NCI-H460 (cell line): ENCODE measurements at places on chromosomes 1 and 21. TPM values are rescaled to one million over a fixed set of nuclear protein-coding genes. Genes with fewer than 3 reads are reported as not detected.

DNA sequence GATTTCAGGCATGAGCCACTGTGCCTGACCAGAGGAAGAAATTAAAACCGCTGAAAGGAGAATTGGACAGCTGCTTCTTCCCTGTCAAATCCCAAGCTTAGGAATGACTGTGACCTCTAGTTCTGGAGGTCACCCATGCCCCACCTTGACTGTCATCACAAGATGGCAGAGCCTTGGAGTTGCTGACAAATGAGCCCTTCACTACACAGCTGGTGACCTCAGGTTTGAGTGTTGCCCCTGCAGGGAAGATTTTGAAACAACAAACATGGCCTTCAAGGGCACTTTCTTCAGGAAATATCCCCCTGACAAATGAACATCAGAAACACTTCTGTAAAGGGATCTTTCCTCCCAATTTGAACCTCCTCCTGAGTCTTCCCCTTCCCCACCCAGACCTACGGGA lies 6.9 kb upstream of the SLC45A3 start:
- no peak for DNase-seq

Gene LCE2B
- not detected in 2 replicates for total RNA-seq

Gene UBXN10
- total RNA-seq, result not detected in 2 replicates

DNA sequence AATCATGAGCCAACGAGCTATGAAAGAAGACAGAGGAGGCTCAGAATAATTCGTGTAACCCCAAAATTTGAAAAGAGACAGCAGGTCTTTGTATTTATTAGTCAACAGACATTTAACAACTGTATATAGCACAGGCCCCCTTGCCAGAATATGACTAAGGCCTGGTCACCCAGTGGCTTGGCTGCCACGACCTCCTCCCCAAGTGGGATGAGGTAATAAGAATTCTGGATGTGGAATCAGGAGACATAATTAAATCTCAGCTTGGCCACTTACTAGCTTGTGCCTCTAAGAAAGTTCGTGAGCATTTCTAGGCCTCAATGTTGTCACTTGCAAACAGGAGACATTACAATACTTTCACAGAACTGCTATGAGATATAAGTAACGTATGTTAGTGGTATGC lies 134.2 kb upstream of the TNFSF4 start:
- DNase-seq, result no peak

DNA sequence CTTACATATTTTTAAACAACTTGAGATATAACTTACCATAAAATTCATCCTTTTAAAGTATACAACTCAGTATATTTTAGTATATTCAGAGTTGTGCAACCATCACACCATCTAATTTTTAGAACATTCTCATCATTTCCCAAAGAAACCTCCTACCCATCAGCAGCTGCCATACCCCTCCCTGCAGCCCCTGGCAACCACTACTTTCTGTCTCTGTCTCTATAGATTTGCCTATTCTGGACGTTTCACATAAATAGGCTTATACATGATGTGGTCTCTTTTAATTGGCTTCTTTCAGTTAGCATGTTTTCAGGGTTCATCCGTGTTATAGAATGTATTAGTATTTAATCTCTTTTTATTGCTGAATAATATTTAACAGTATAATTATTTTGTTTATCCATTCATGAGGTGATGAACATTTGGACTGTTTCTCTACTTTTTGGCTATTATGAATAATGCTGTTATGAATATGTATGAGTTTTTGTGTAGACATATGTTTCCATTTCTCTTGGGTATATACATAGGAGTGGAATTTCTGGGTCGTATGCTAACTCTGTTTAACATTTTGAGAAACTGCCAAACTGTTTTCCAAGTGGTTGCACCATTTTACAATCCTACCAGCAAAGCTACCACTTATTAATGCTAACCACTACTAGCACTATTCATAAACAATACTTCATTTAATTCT lies 29.5 kb downstream of the WDR26 start:
- DNase-seq, result no peak

DNA sequence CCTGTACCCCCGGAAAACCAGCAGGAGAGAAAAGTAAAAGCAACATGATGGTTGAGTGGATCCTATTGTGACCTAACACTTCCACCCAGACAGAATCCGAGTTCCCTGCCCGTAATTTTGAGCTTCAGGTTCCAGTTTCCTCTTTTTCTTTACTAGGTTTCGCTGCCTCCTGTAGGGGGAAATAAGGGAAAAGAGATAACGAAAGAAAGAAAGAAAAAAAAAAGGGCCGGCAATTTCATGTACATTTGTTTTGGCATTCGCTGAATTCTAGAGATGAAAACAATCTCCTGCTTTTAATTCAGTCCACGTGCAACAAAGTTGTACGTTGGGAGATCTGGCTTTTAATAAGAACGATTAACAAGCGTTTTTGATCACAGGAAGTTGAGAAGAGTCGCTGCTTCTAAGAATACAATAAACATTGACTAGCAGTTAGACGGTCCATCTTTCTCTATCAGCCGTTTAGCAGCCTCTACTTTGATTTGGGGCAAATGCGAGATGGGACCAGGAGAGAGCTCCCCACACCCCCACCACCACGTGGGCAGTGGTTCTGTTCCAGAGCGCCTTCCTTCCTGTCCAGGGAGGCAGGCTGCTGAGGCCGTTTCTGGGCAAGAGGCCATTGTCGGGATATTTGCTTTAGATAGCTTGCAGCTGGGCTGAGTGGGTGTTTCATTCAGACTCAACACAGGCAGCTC lies 155.9 kb upstream of the RUNX1 start:
- no peak for DNase-seq

- no peak for DNase-seq
These were observed 5.4 kb downstream of the TPRG1L start for GRCh38 chr1:3630161-3630611.

- no peak for DNase-seq
These were observed 33.5 kb downstream of the XKR8 start for GRCh38 chr1:27993241-27993640.

DNA sequence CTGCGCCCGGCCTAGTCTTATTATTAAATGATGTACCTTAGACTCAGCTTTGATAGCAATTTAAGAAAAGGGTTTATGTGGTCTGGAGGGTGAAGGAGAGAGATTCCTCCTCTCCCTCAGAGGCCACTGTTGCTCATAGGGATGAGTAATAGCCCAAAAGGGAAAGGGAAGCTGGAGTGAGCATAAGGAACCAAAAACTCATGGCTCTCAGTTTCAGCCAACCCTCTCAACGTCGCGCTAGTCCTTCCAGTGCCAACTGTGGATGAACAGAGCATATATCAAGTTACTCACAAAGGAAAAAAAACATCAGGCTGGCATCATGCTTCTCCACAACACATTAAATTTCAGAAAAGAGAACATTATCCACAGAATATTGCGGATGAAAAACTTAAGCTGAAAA lies 8.3 kb upstream of the GPR89B start:
- no peak for DNase-seq

DNA sequence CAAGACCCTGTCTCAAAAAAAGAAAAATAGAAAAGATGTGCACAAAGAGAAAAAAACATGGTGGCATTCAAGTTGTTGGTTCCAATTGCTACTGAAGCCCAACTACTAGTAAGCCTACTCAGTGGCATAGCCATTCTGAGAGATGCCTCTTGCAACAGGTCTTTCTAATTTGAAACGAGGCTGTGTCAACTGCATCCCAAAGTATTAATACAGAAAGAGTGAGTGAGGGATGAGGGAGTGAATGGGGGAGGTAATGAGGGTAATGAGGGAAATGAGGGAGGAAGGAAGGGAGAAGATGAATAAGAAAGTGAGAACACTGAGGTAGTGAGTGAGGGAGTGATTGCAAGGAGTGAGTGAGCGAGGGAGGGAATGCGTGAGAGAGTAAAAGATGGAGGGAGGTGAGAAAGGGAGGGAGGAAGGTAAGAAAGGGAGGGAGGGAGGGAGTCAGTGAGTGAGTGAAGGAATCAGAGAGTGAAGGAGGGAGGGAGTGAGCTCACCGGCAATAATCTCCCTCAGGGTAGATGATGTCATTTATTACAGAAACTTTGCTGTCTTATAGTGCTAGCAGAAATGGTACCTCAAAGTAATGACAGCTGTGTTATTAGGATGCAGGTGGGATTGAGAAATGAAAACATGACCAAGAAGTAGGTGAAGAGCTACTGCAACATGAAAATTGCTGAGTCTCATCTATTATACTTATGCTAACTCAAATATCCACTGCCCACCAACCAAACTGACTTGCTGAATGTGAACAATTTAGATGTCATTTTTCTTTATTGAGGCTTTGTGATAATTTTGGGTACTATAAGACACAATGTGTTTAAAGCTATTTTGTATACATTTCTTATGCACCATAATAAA lies 75.6 kb upstream of the ADAM30 start:
- no peak for DNase-seq

DNA sequence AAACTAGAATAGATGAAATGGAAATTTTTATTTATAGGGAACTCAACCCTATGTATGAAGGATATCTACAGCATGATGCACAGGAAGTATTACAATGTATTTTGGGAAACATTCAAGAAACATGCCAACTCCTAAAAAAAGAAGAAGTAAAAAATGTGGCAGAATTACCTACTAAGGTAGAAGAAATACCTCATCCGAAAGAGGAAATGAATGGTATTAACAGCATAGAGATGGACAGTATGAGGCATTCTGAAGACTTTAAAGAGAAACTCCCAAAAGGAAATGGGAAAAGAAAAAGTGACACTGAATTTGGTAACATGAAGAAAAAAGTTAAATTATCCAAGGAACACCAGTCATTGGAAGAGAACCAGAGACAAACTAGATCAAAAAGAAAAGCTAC lies 7.9 kb downstream of the USP1 start:
- DNase-seq, result no peak

DNA sequence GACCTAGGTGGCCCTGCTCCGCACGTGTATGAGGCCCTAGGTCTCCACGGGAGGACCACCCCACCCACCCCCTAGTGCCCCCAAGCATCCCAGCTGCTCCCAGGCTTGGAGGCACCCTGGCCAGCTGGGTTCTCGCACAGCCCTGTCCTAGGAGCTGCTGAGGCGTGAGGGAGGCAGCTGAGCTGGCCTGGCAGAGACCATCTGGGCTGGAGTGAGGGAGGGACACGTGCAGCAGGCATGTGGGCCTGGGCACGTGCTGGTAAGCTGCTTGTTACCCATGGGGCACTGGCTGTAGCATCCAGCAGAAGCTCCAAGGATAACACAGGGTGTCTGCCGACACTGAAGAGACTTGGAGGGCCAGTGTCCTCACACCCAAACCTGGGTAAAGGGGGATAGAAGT lies 10.1 kb downstream of the SLC6A9 start:
- DNase-seq, result no peak

- no peak for DNase-seq
These were observed 15.6 kb upstream of the ZNF669 start for GRCh38 chr1:247119600-247120407.

Gene UFC1
- 124 and 143 TPM in 2 replicates for total RNA-seq

Gene VSIG8
- total RNA-seq, result 0.05 TPM in 1 of 2 replicates, not detected in the other

- DNase-seq, result peak; percentile 23
These were observed 816 bp downstream of the EDEM3 start for GRCh38 chr1:184753608-184754475.

DNA sequence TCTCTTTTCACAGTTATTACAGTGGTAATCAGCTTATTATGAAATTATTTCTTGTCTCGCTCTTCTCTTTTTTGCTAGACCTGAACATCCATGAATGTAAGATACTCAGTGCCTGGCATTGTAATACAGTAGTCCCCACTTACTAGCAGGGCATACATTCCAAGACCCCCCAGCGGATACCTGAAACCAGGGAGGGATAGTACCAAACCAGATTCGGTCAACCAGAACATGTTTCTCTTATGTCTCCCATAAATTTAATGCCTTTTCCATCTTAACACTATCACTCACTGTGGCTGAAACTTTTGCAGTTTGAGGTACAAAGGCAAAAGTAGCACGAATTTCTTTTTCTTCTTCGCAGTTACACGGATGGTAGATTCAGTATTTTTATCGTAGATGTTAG lies 24.6 kb upstream of the B3GALT2 start:
- no peak for DNase-seq
